Epithelial cell of esophagus (primary cell): ENCODE measurements at places on chromosomes 4 and X.

GRCh38 chr4:52939739-52940138 lies 77.6 kb downstream of the RASL11B start:
- no peak for DNase-seq

DNA sequence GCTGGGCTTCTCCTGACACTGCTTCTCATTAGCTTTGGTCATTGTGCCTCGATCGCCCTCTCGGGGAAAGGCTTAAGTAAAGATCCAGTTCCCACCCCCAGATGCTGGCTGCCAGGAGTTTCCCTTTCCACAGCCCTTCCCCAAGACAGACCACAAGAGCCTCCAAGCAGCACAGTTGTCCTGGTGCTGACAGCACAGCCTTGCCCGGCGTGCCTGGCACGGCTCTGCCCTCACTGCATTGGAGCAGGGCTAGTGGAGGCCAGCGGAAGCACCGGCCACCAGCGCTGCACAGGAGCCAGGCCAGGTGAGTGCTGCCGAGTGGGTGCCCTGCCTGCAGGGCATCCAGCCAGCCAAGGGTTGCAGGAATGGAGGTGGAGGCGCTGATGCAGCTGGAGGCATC lies 9.7 kb upstream of the MSANTD1 start:
- DNase-seq, result no peak

DNA sequence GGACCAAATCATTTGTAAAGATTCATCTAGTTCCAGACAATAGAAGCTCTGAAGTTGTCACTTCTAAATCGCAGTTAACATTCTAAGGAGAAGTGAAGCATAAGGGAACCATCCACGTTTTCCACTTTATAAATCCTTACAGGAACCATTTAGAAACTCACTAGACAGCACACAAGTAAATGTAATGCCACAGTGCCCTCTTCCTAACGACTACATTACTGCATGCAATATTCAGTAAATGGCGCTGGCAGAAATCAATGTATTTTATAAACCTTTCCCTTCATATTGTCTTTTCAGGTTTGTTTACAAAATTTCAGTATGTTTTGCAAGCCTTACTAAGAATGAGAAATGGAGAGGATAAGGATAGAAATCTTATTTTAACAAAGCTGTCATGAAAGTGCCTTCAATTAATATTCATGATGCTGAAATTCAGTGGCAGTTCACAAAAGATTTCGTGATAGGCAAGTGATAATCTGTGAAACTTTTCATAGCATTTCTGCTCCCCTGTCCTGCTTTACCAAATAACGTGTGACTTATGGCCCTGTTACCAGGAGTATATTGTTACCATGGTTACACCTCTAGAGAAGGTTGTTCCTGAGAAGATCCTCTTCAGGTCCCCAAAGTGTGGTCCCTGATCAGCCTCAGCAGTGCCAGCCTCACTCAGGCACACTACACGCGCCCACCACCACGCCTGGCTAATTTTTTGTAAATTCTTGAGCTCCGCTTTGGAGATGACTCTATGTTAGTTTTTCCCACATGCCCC lies 54.2 kb downstream of the TMA16 start:
- DNase-seq, result peak; percentile 67

GRCh38 chr4:56666279-56666678 lies 14.8 kb downstream of the HOPX start:
- no peak for DNase-seq

DNA sequence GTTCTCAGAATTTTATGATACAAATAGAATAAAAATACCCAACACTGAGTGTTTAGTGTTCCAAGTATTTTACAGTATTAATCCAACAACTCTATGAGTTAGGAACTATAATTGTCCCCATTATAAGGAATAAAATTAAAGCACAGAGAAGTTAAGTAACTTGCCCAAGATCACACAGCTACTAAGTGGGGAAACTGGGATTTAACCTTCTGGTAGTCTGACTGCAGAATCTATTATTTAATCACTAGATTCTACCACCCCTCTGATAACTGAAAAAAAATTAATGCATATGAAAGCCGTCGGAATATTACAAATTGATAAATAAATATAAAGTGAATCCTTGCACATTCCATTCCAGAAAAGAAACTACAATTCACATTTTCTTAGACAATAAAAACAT lies 5.7 kb upstream of the NKX6-1 start:
- no peak for DNase-seq

DNA sequence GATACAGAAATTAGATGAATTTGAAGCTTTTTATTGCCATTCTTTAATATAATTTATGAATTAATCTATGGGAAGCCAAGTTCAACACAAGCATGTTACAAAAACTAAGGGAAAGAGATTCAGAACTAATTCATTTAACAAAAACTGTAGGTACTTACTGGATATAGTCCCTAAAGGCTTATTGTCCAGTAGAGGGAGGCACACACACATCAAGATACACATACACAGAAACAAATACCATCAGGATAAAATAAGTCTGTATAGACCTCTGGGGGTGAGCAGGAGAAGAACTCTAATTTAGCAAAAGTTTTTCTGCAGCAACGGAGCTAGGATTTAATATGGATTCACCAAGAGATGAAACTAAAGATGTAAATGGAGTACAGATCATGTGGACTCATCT lies 83.0 kb upstream of the IL13RA1 start:
- peak; percentile 62 for DNase-seq

- DNase-seq, result no peak
These were observed 1.2 kb upstream of the LETM1 start for GRCh38 chr4:1856943-1857699.

GRCh38 chr4:109334129-109335105 lies 32.0 kb upstream of the COL25A1 start:
- DNase-seq, result no peak

GRCh38 chrX:15391850-15392249 lies 7.6 kb upstream of the VEGFD start:
- DNase-seq, result no peak

DNA sequence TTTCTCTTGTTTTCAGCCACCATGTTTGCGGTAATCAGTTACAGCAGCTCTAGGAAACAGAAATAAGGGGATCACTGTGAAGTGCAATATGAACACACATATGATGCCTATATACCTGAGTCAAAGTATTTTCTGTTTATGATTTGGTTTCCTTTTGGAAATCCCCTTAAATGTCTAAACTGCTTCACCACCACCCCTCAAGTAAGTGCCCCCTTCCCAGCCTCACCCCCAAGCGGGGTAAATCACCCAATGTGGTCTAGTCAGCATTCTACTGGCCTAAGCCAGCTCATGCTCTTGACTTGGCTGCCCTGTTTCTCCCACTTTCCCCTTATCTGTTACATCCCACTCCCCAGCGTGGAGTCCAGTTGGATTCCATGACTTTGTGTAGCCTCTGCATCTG lies 176.5 kb downstream of the QDPR start:
- no peak for DNase-seq

GRCh38 chr4:104462641-104463040 lies 32.1 kb downstream of the CXXC4 start:
- no peak for DNase-seq

DNA sequence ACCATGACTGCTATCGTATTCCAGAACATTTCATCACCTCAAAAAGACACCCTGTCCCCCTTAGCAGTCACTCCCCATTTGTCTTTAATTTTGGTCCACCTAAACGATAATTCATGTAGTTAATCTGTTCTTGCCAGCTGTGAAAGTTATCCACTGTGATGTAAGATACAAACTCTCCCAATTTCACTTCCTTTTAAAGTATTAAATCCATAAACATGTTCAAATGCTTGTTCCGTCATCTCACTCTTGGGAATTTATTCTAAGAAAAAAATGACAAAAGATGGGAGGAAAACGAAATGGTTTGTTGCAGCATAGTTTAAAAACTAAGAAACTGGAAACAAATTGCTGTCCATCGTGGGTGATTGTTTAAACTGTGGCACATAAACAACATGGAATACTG lies 53.7 kb upstream of the IRF2 start:
- DNase-seq, result no peak

DNA sequence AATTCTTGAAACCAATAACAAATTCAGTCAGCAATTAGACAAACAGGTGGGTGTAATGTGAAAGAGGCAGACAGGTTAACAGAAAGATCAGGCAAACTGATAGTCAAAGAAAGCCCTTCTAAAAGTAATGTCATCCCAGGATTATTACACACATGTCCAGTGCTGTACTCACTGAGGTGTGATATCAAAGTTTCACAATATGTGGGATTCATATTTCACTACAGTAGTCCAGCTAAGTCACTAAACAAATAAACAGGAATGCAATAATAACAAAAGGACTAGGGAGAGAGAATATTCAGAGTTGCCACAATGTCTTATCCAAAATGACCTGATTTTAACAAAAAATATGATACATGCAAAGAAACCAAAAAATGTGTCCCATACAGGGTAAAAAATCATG lies 787.5 kb downstream of the FSTL5 start:
- DNase-seq, result peak; percentile 76
